CD4-positive, alpha-beta T cell treated with Interleukin-4 for 4 hours (primary cell): ENCODE measurements at places on chromosomes 2 and 18.

- DNase-seq = no peak
These were observed 10.4 kb downstream of the MAB21L4 start for GRCh38 chr2:240885566-240885965.

- peak; percentile 41 for DNase-seq
These were observed 300.4 kb downstream of the KCNS3 start for GRCh38 chr2:18178736-18179349.

DNA sequence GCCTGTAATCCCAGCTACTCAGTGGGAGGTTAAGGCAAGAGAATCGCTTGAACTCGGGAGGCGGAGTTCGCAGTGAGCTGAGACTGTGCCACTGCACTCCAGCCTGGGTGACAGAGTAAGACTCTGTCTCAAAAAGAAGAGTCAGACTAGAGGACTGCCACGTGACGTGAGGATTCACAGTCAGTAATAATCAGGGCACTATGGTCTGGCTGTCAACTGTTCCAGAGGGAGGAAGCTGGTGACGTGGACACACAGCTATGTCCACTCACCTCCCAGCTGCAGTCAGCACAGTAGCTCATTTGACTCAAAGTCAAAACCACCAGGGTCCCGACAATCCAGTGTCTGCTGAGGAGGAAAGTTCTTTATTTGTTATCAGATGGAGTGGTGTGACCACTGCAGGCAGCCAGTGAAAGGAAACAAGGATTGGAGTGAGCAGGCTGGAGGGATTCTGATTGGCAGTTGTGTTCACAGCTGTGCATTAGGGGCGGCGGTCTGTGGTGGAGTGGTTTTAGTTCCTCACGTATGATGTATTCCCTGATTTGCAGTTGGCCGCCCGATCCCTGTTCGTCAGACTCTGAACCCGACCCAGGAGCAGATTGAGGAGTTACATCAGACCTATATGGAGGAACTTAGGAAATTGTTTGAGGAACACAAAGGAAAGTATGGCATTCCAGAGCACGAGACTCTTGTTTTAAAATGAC lies 37.9 kb downstream of the MOGAT1 start:
- no peak for DNase-seq

GRCh38 chr2:23351388-23352141 lies 33.4 kb upstream of the KLHL29 start:
- DNase-seq = peak; percentile 4
